ENCODE measurements at places on chromosomes 4 and X.

DNA sequence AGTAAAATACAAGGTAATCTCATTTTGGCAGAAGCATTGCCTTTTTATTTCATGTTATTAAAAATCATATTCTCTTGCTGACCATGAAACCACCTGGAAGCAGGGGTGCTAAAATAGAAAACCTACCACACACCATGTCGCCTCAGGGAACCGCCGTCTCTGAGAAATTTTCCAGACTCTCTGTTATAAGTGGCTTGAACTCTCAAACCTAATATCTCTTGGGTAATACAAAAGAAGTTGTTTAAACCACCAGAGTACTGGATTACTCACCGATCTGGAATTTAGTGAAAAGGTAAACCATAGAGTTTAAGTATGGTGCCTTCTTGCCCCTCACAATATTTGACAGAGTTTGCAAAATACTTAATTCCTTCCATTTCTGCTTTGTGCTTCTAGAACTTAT is 27.7 kb downstream of the ENPP6 start:
- peak; percentile 2 for DNase-seq

DNA sequence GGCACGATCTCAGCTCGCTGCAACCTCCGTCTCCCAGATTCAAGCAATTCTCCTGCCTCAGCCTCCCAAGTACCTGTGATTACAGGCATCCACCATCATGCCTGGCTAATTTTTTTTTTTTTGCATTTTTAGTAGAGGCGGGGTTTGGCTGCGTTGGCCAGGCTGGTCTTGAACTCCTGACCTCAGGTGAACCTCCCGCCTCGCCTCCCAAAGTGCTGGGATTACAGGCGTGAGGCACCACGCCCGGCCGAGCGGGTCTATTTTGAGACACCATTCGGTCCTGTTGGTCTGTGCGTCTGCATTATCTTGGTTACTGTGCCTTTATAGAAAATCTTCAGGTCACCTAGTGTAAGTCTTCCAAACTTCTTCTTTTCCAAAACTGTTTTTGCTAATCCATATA is 21.7 kb upstream of the RGS12 start:
- DNase-seq = no peak

DNA sequence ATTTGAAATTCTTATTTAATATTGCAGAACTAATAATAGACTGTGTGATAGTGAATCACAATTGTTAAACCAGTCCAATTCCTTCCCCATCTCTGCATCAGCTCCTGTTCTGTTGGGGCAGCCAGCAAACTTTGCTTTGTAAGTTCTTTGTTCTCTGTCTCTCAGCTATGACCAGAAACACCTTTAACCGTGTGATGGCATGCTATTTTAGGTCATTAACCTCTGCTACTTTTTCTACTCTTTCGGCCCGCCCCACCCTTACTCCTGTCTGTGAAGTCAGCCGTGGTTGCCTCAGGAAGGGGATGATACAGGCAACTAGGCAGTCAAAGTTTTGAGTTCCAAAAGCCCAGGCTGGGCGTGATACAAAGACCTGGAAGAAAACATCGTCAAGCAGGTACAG is 51.3 kb upstream of the EGFL6 start:
- DNase-seq = no peak

DNA sequence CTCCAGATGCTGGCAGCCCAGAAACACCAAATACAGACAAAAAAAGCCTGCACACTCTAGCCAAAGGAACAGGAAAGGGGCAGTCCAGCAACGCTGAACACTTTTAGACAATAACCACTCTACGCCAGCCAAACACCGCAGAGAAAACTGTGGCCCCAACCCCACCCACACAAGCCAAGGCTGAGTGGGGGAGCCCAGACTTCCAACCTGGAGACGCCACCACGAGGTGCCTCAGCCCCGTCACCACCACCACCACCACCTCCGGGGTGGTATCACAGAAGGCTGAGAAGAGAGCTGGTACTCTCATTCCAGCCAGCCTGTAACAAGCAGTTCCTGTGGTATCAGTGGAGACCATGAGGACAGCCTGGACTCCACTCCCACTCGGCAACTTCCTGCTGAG is 22.8 kb downstream of the MEPE start:
- no peak for DNase-seq

GRCh38 chrX:124764354-124764753 is 418.0 kb downstream of the SH2D1A start:
- no peak for DNase-seq

DNA sequence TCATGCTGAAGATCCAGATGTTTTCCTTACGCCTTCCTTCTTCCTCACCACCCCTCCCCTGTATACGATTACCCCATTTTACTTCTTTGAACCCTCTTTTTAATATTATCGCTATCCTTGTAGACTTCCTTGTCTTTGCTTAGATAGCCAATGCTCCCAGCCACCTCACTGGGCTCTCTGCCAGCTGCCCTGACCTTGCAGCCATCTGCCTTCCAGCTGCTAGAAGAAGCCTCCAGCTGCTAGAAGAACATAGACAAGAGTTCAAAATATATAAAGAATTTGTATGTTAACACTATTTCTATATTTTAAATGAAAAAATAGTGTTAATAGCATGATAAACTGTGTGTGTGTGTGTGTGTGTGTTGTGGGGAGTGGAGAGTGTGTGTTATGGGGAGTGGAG is 374.7 kb downstream of the ANKRD50 start:
- no peak for DNase-seq

DNA sequence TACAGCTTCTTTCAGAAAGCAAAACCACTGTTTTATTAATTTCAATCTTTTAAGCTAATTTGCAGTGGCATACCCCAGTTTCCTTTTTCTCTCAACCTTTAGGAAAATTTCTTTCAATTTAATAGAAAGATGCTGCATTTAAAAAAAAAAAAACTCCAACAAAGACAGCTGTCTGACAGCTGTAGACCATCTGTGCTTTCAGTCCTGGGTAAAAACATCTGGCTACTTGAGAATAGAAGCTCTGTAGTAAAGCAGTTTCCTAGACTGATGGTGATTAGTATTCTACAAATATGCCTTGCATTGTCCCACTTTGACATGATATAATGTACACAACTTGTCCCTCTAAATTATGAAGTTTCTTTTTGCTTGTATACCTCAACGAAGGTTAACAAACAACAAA is 197.8 kb downstream of the EDA start:
- DNase-seq = no peak

GRCh38 chr4:40918330-40918729 is 168.6 kb downstream of the NSUN7 start:
- DNase-seq = peak; percentile 42

GRCh38 chr4:86484241-86484640 is 109.9 kb upstream of the PTPN13 start:
- DNase-seq = no peak

- no peak for DNase-seq
These were observed 72.4 kb downstream of the PCDH7 start for GRCh38 chr4:30792601-30793000.

- DNase-seq = no peak
These were observed 9.3 kb downstream of the NOX1 start for GRCh38 chrX:100864657-100865391.

DNA sequence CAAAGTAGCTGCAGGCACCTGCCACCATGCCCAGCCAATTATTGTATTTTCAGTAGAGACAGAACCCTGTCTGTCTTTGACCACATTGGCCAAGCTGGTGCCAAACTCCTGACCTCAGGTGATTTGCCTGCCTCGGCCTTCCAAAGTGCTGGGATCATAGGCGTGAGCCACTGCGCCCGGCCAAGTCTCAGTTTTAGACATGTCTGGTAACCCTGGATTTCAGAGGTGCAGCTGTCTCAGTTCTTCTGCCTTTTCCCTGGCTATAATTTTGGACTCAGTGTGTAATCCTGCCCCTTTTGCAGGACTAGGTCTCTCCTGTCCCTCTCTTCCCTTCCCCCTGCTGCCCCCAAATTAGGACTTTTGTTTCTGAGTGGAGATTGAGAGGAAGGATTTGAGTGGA is 46.6 kb downstream of the FAM193A start:
- no peak for DNase-seq

GRCh38 chr4:114163051-114163450 is 183.6 kb upstream of the ARSJ start:
- DNase-seq = no peak

DNA sequence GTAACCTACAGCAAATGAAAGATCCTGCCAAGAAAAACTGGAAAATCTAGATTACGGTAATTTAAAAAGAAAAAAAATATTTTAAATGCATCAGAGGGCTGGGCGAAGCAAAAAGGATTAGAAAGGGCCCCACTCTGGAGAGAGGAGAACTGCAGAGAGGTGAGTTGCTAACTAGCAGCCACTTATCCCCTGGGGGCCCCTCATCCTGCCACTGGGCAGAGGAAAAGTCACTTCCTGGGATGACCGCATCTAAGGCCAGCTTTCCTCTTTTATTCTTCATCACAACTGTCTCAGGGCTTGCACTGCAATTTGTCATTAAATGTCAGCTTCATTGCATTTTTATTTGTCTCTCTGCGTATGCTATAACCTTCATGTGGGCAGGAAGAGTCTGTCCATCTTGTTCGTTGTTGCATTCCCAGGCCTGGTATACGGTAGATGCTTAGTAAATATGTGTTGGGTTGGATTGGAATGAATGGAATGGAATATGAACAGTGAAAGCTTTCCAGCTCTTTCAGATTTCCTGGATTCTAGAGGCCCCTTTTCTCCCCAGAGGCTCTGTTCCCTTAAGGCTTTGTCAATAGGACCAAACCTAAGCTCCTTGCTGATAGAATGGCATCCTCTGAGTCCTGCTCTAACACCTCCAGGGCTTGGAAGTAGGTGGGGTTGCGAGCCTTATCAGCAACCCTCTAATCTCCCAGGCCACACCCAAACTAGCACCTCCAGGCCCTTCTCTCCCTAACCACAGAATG is 58.9 kb downstream of the TLR10 start:
- DNase-seq = peak; percentile 51

- peak; percentile 10 for DNase-seq
These were observed 86.9 kb downstream of the TMEM164 start for GRCh38 chrX:110089656-110090403.

GRCh38 chr4:25457053-25457715 is 80.1 kb downstream of the ANAPC4 start:
- DNase-seq = peak; percentile 81

GRCh38 chrX:16593801-16594200 is 56.2 kb upstream of the S100G start:
- DNase-seq = no peak

GRCh38 chr4:76895619-76896018 is 2.3 kb downstream of the SOWAHB start:
- no peak for DNase-seq

DNA sequence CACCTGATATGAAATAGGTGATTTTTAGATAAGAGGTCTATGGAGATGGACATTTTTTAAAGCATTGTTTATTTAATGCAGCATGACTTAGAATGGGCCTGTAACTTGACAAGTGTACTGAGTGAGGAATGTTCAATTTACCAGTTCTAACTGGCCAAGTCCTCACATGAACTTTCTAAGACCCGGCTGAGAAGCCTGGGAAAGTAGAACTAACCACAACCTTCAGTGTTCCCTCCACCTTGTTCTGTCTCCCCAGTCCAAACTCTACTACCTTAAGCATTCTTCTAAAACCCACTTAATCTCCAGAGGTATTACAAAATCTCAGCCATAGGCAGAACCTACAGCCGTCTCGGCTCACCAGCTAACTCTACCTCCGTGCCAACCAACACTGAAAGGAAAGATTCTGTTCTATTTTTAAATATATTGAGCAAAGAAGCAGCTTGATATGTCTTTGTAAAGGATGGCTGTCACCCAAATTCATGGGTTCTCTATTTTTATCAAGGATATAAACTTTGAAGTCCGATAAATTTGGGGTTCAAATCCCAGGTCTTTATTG is 6.8 kb downstream of the PPARGC1A start:
- no peak for DNase-seq

GRCh38 chrX:113919387-113919786 is 664.5 kb upstream of the HTR2C start:
- no peak for DNase-seq

DNA sequence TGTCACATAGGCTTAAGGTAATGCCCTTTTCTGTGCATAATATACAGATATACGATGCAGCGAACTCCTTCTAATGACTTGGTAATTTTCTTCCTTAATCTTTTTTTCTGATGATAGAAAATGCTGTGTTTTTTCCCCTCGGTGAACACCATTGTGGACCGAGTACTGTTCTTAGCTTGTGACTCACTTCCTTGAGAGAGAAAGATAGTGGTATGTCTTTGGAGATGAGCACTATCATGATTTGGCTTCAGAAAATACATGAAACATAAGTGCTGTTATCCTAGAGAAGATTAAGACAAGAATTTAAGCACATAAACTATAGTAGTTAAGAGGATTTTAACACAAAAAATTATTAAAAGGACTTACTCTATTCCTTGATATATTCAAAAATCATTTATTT is 63.9 kb downstream of the RS1 start:
- DNase-seq = no peak
